ENCODE measurements at places on chromosomes 2 and 18. TPM values are rescaled to one million over a fixed set of nuclear protein-coding genes. Genes with fewer than 3 reads are reported as not detected.

HOXD4 gene
- total RNA-seq, result not detected

CENPA gene
- 33.6 TPM for total RNA-seq

CROCC2 gene
- total RNA-seq, result not detected

LBX2 gene
- 0.36 TPM for total RNA-seq

ALPI gene
- total RNA-seq, result not detected

TBC1D8 gene
- total RNA-seq, result 3.3 TPM

FBXO48 gene
- 1.4 TPM for total RNA-seq

IKZF2 gene
- total RNA-seq, result 28.7 TPM

CCDC178 gene
- total RNA-seq, result not detected

IL1RL2 gene
- total RNA-seq, result not detected

ASXL3 gene
- not detected for total RNA-seq

CYP27A1 gene
- total RNA-seq, result 0.18 TPM

PMAIP1 gene
- 98.9 TPM for total RNA-seq

EVX2 gene
- total RNA-seq, result not detected

MEP1B gene
- not detected for total RNA-seq

NPAS2 gene
- total RNA-seq, result 14.4 TPM

Data from activated CD8-positive, alpha-beta T cell treated with anti-CD3 and anti-CD28 coated beads for 36 hours (primary cell).